Epithelial cell of esophagus (primary cell): ENCODE measurements at places on chromosomes 16 and 17.
A peak's percentile ranks its signal among the peaks of the same experiment; 100 is the strongest.

DNA sequence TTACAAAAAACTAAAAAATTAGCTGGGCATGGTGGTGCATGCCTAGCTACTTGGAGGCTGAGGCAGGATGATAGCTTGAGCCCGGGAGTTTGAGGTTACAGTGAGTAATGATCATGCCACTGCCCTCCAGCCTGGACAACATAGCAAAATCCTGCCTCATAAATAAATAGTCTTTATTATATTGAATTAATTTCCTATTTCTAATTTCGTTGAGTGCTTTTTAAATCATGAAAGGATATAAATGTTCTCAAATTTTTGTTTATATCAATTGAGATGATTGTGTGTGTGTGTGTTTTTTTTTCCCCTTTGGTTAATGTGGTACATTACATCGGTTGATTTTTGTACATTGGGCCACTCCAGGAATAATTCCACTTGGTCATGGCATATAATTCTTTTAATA, 32.0 kb upstream of the AQP8 start:
- DNase-seq: peak; percentile 11

DNA sequence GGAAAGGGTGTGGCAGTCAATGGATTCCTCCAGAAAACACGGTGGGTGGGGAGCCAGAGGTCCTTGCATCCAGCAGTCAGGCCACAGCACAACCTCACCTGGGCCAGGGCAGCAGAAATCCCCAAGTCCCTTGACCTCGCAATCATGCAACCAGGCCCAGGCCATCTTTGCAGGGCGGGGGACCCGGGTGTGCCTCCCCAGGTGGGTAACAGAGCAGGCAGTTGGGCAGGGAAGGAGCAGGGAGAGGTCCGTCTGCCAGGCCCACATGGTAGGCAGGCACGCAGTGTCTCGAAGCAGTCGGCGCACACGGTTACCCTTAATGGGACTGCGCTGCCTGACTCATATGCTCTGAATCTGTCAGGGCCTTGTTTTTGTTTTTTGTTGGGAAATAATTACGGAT, 153.0 kb downstream of the RBFOX3 start:
- no peak for DNase-seq

GRCh38 chr16:23843143-23843542, 7.4 kb downstream of the PRKCB start:
- DNase-seq: no peak

GRCh38 chr17:75182319-75182568, 515 bp downstream of the SUMO2 start:
- no peak for DNase-seq

- no peak for DNase-seq
Measured at GRCh38 chr16:9843424-9844018, 338.7 kb downstream of the GRIN2A start.

- DNase-seq: no peak
Measured at GRCh38 chr17:80946449-80946848, 45.2 kb upstream of the CHMP6 start.
